ENCODE measurements at places on chromosomes 5 and 9.

DNA sequence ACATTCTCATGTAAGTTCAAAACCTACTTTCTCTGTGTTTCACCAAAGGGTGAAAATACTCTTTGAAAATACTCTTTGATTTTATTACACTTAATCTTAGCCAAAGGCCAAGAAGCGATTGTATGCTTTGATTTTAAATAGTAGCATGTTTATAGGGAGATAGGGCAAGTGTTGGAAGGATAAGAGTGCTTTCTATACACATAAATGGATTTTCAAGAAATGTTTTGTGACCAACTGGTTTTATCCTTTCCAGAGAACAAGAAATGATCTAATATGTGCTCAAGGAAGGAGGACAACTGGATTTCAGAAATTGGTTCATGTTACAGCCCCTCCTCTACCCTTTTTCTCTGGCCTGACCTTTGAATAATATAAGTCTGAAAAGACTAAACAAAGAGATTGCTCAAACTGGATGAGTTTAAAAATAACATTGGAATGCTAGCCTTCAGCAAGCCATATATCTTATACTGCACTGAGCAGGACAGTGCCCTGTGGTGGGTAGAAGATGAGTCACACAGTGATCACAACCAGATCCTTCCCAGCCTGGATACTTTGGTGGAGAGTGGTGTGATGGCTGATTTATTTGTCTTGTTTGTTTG lies 13.1 kb downstream of the PALM2AKAP2 start:
- DNase-seq, result no peak

DNA sequence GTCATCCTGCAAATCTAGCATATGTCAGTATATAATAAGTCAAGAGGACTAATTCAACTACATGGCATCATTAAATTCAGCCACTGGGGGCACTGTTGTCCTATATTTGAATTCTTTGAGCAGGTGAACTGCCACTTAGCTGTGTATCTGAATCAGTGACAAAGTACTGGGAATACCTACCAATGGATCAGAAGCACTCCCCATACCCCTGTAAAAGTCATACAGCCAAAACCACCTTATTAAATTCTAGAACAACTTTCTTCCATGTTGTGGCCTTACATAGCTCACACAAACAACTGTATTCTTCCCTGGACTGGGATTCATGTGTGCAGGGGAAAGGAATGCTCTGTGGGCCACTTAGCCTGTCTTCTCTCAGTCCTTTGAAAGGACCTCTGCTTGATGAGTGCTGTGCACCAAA lies 57.4 kb upstream of the PLPP6 start:
- DNase-seq, result peak; percentile 28

DNA sequence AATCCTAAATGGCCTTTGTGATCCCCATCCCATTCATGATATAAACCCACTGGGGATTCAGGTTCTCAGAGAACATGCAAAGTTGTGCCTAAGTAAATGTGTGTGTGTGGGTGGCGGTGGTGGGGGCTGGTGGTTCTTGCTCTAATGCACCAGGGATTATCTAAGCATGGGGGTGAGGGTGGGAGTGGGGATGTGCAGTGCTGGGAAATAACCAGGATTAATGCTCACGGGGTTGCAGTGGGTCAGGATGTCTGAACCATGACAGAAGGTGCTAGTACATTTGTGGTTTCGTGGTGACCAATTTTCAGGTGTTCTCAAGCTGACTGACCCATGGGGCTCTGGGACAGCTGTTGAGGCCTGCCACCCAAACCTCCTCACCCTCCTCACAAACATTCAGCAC lies 101.0 kb downstream of the ZNF608 start:
- DNase-seq, result no peak

GRCh38 chr5:179270581-179271427 lies 74.5 kb downstream of the ADAMTS2 start:
- DNase-seq, result no peak

GRCh38 chr5:176542135-176542595 lies 5.0 kb upstream of the RNF44 start:
- peak; percentile 58 for DNase-seq
